T-cell (primary cell): ENCODE measurements at places on chromosomes 16 and 17.

- no peak for DNase-seq
Observed at GRCh38 chr16:30974348-30974747, 10.7 kb upstream of the HSD3B7 start.

GRCh38 chr17:2985318-2985717, 78.1 kb downstream of the OR1D5 start:
- no peak for DNase-seq

GRCh38 chr16:84884596-84885341, 65.0 kb downstream of the CRISPLD2 start:
- DNase-seq = no peak

DNA sequence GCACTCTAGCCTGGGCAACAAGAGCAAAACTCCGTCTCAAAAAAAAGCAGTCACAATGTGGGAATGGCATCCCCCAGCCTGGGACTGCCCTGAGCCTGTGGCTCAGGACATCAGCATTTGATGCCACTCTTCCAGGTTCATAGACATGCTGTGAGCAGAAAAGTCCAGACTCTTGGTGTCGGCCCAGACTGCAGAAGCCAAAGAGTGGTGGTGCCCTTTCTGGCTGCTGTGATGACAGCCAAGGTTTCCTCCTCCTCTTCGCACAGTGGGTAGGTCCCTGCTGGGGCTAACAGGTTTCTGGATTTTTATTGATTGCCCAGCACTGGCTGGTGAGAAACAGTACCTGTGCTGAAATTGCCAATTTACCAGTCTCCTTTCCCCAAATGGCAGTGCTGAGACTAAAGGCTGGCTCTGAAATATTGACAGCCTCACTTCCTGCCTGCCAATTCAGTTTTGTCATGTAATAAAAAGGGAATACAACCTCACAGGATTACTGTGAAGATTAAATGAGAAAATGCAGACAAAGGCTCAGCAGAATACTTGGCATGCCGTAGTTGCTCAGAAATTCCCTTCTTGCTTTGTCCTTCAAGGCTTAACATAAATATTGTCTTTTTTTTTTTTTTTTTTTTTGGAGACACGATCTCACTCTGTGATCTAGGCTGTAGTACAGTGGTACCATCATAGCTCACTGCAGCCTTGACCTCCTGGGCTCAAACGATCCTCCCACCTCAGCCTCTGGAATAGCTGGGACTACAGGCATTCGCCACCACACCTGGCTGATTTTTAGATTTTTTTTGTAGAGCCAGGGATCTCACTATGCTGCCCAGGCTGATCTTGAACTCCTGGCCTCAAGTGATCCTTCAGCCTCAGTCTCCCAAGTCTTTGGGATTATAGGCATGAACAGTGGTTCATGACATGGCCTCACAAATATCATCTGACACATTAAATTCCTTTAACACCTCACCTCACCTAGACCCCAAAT, 15.5 kb upstream of the UBE2G1 start:
- DNase-seq = no peak

GRCh38 chr16:53626811-53627210, 76.8 kb downstream of the RPGRIP1L start:
- DNase-seq = no peak

- DNase-seq = no peak
Observed at GRCh38 chr17:17440938-17441675, 35.7 kb upstream of the MED9 start.

- no peak for DNase-seq
Observed at GRCh38 chr16:82037251-82037650, 2.2 kb downstream of the HSD17B2 start.

DNA sequence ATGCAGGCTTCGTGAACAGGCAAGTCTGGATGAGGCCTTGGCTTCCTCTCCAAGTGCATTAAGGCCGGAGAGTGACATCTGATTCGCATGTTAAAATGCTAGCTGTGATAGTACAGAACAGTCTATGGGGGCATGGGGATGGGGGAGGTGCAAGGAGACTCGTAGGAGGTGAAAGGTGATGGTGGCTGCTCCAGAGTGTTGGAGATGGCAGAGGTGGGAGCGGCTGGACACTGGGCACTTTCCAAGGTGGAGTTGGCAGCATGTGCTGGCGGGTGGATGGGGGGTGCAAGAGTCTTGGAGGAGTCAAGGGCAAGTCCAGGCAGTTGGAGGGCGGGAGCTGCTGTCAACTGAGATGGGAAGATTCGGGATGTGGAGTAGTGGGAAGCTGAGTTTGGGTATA, 350.9 kb upstream of the TNRC6C start:
- DNase-seq = no peak

GRCh38 chr17:32810690-32811089, 66.2 kb downstream of the MYO1D start:
- no peak for DNase-seq

DNA sequence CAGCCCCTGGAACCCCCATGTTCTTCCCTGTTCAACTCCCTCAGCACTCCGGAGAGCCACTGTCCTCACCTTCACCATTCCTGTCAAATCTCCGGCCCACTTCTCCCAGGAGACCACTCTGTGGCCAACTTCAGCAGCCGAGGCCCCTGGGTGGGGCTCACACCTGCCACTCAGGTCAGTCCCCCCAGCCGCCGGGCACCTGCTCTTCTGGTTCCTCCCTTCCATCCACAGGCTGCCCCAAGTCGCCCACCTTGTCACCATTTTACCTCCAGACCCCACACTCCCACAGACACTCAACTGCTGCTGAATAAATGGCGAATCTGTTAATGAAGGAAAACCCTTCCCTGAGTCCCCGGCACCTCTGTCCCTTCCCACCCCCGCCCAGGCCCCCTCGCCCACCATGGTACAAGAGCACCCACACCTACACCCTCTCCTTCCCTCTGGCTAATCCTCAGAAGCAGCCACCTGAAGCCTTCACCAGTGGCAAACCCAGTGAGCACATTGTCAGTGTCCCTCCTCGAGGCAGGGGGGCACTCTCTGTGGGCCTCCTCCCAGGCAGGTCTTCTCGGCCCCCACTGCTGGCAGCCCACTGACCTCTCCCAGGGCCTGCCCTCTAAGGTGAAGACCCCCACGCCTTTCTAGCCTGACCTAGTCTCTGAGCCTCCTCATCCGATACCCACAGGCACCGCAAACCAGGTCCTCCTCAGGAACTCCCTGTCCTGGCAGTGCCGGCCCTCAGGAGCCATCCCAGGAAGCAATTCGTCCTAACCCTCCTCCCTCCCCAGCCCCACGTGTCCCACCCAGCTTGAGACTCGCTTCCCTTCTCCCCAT, 8.2 kb downstream of the CANT1 start:
- DNase-seq = no peak

- no peak for DNase-seq
Observed at GRCh38 chr16:57387598-57388354, 15.5 kb downstream of the CX3CL1 start.
